Fibroblast of skin of scalp (primary cell): ENCODE measurements at places on chromosomes 4 and X.

- peak; percentile 92 for DNase-seq
These were observed 605.9 kb upstream of the DIPK2B start for GRCh38 chrX:45806410-45807121.

DNA sequence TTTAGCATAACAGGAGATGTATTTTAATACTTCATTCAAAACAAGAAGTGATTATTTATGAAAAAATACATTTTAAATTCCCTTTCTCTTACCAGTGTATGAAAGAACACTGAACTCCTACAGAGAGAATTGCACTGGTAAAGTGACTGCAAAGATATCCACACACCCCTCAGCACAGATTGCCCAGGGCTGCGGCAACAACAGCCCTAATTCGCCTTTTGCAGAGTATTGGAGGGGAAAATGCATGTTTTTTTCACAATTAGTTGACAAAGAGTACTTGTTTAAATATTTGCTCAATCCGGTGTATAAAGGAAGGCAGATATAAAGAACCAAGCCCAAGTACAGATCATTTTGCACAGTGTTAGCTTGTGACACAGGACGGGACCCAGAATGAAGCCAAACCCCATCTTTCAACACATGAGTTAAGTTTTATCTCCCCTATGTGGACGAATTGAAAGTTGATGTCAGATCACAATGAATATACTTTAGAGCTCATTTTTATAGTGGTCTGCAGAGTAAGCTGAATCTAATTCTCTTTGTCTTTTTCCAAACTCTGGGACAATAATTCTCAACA lies 551.4 kb upstream of the IGFBP7 start:
- no peak for DNase-seq

DNA sequence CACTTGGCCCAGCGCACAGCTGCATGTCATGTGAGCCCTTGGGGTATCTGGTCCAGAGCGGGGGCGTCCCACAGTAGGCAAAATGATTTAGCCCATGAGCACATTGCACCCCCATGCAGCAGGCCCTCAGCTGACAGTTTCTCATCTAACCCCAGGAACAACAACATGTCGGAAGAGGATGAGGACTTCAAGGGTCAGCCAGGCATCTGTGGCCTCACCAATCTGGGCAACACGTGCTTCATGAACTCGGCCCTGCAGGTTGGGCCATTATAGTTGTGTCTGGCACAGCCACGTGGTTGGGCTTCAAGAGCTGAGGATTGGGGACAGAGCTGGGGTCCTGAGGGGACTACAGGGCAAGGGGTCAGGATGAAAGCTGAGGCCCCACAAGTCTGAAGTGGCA lies 7.8 kb downstream of the USP11 start:
- DNase-seq = no peak

DNA sequence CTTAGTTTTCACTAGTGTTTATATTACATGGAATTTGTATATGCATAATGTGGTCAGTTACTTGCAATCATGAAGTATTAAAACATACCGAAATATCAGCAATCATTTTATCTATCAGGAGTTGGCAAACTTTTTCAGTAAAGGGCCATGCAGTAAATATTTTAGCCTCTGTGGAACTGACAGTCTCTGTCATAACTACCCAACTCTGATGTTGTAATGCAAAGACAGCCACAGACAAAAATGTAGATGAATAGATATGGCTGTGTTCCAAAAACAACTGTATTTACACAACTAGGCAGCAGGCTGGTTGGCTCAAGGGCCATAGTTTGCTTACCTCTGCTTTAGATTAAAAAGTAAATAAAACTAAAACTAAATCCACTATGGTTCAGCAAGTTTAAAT lies 200.2 kb downstream of the HS3ST1 start:
- peak; percentile 45 for DNase-seq

- DNase-seq = no peak
These were observed 276.5 kb downstream of the FAT4 start for GRCh38 chr4:125591290-125591689.

- no peak for DNase-seq
These were observed 181.8 kb upstream of the GPRIN3 start for GRCh38 chr4:89489338-89489771.
